NCI-H1048 (cell line): ENCODE measurements at places on chromosomes 16 and 17.

GRCh38 chr16:1001096-1001495 is 19.5 kb downstream of the SOX8 start:
- no peak for DNase-seq

- DNase-seq, result no peak
Measured at GRCh38 chr17:11081342-11081741, 159.7 kb upstream of the SHISA6 start.

DNA sequence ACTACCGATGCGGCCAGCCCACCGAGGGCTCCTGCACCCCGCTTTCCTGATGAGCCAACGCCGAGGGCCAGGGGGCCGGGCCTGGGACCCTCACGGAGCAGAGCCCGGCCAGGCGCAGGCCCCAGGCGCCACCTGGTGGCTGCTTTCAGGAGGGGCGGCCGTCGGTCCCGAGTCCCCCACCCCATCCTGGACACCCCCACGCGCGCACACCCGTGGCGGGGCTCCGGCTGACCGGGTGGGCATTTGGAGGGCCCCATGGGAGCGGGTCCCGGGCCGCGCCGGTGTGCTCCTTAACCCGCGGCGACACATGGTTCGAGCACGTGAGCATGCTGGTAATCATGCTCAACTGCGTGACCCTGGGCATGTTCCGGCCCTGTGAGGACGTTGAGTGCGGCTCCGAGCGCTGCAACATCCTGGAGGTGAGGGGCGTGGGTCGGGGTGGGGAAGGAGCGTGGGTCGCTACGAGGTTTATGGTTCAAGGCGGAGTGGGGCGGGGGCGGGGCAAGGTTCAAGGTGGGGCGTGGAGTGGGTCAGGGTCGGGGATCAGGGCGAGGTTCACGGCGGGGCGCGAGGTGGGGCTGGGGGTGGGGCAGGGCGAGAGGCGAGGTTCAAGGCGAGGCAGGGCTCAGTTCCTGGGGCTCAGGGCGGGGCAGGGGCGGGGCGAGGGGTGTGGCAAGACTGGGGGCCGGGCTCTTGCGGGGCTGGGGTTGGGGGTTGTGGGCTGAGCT is 30.2 kb downstream of the TPSG1 start:
- no peak for DNase-seq

DNA sequence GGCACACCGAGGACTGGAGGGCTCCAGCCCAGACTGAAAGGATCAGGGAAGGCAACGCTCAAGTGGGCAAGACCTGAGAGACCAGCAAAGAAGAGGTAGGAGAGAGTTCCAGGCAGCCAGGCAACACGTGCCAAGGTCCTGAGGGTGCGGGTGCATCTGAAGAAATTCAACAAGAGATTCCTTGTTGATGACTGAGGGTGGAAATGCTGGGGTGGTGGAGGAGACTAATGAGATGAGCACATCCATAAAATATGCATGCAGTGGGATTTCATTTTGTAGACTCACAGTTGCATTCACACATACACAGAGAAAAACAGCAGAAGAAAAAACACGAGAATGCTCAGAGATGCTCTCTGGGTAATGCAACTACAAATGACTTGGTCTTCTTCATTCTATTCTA is 154.8 kb upstream of the FOXF1 start:
- no peak for DNase-seq

GRCh38 chr17:79026376-79027273 is 2.7 kb downstream of the C1QTNF1 start:
- no peak for DNase-seq

DNA sequence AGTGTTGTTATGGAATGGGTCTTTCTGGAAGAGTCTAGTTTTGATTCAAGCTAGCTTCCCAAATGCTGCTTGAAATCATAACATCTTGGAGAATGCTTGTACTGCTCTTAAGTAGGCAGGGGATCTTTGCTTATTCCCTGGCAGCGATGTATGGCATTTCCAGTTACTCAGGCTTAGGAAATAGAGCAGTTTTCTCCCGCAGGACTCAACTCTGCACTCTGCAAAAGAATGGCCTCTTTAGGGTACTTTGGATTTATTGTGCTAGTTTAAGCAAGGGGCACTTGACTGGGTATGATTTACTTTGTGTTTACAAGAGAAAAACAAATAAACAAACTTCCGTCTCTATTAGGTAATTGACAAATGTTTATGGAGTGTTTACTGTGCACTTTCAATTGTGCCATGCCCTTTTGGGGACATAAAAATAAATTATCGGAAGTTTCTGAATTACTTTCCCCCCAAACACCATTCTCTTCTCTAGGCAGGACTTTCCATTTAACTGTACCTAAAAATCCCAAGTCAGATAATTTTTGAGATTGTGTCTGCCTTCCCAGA is 164.0 kb downstream of the MAP2K6 start:
- no peak for DNase-seq

- DNase-seq, result no peak
Measured at GRCh38 chr16:736936-737481, 3.8 kb downstream of the CIAO3 start.

GRCh38 chr16:72023962-72024361 is 15.4 kb downstream of the DHODH start:
- no peak for DNase-seq
